ENCODE measurements at places on chromosomes 11 and 22. TPM values are rescaled to one million over a fixed set of nuclear protein-coding genes. Genes with fewer than 3 reads are reported as not detected.
A peak's percentile ranks its signal among the peaks of the same experiment; 100 is the strongest.

GRCh38 chr11:45354976-45355705, 69.0 kb upstream of the SYT13 start:
- peak; percentile 96 for DNase-seq

MYBPC3 gene
- total RNA-seq = 1.0 TPM

DNA sequence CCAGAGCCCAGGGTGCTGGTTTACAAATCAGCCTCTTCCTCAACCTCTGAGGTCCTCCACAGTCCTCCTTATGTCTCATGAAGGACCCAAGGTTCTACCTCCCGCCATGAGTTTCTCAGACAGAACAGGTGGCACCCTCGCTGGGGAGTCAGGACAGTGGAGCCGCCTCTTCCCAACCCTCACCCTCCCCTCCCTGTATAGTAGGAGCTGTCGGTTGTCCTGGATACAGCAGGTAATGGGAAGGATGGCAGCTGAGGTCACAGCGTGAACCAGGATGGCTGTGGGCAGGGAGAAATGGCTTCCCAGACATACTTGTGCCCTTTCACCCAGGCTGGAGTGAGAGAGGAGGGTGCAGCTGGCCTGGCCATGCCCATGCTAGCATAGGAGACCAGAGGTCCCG, 134.6 kb downstream of the CHST1 start:
- no peak for DNase-seq

- DNase-seq = no peak
Measured at GRCh38 chr11:73977856-73978519, 4.7 kb downstream of the UCP2 start.

APOL2 gene
- total RNA-seq = 36.3 TPM

DNA sequence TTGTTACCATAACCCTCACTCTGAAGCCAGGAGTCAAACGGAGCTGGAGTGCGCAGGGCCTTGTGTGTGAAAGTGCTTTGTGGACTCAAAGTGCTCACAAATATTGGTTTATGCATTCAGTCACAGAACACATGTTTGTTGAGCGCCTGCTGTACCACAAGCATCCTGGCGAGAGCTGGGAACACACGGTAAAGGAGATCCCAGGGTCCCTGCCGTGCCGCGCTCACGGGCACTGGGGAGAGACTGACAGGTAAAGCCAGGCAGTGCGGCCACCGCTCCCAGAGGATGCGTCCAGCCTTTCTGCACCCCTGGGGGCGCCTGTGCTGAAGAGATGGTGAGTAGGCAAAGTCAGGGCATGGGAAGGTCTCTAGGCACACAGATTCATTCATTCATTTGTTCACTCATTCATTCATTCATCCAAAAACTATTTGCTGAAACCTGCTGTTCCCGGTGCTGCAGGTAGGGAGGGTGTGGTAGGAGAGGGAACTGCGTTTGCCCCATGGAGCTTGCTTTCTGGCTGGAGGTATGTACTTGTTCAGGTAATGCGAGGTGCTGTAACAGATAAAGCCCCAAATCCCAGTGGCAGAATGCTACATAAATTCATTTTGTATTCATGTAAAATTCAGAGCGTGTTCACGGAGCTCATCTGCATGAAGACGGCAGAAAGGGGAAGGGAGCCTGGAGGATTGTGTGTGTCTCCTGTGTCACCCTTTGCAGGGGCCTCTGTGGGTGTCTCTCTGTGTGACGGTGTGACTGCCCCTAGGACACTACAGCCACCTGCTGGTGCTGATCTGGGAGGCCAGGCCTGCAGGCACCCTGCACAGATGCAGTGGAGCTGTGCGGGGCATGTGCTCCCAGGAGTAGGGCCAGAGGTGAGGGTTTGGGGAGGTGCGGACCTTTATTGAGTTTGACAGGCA, 167.0 kb upstream of the B3GAT1 start:
- DNase-seq = no peak

- DNase-seq = peak; percentile 66
Measured at GRCh38 chr11:1574238-1574932, 2.3 kb upstream of the DUSP8 start.

RAPSN gene
- not detected for total RNA-seq

- no peak for DNase-seq
Measured at GRCh38 chr11:78669249-78669648, 94.6 kb upstream of the NARS2 start.

CDHR5 gene
- not detected for total RNA-seq

MUC6 gene
- total RNA-seq = not detected

- no peak for DNase-seq
Measured at GRCh38 chr22:43314611-43315010, 28.6 kb downstream of the SCUBE1 start.

FIBIN gene
- 11.7 TPM for total RNA-seq

DNA sequence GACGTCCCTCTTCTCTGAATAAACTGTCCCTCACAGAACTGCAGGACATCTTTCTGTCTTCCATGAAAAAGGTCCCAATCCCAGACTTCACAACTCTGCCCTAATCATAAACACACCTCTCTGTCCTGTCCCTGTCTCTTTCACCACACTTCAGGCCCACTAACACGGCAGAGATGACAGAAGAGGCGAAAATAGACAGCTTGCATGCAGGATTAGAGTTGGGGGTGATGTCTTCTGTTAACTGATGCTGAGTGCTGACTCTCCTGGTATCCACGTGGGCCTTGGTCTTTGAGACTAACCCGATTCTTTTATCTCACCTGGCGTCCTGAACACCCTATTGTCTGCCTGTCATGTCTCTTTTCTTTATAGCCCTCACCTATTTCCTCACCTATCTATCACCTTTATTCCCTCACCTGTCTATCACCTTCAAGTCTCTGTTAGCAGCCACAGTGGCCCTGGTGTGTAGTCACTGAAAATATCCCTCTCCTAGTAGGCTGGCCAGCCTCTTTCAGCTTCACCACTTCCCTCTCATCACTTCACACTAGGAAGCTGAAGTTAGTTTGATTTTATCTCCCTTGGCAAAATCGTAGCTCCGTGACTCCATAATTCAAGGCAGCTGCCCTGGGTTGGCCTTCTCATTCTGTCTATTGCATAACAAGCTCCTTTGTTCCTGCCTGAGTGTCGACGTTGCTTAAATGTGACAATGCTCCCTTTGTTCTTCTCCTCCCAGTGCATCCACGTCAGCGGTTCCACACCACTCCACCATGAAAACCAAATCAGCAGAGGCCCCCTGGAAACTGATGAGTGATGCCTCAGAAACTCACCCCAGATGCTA, 30.6 kb upstream of the DRD2 start:
- peak; percentile 44 for DNase-seq

DNA sequence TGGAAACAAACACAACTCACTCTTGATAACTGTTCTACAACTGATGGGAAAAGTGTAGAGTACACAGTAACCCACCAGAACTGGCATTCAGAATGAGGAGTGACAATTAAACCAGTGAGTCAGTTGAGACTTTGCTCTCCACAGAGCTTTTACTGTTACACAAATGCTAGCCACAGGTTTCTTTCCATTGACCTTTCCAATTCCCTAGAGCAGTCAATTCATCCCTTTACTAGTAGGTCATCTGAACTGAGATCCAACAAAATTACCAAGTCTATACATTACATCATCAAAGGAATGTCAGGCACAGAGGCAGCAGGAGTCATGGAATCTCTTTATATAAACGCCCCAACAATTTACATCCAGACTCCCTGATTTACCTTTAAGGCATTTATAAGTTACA, 65.9 kb downstream of the PHF21A start:
- DNase-seq = no peak

GRCh38 chr11:76620489-76620888, 50.1 kb downstream of the LRRC32 start:
- DNase-seq = no peak

APOBEC3F gene
- total RNA-seq = 7.7 TPM

GRCh38 chr22:28837640-28838039, 37.3 kb upstream of the XBP1 start:
- DNase-seq = no peak

CHRNA10 gene
- 0.71 TPM for total RNA-seq

DNA sequence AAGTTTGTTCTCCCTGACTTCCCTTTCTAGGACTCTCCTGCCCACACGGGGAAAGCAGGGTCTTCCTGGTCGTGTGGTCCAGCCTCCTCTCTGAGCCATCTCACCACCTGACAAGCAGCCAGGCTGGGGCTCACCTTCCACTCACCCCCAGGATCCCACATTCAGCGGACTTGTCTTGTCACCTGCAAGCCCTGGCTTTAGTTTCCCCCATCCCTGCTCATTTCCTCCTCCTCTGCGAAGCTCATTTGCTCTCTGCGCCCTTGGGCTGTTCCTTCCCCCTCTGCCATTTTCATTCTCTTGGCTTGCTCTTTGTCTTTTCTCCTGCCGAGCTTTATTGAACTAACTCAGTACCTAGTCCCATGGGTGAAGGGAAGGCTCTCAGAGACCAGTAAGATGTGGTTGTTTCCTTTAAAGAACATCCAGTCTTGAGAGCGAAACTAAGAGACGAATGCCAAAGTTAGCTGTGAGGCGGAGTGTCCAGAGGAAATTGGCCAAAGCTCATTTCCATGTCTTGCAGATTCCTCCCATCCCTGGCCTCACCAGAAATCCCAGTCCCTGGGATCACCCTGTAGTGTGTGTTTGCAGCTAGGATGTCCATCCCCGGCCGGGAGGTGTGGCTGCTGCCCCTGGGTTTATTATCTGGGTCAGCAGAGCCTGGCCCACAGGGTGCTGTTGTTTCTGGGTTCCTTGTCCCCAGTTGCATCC, 2.0 kb downstream of the ST14 start:
- DNase-seq = no peak

DNA sequence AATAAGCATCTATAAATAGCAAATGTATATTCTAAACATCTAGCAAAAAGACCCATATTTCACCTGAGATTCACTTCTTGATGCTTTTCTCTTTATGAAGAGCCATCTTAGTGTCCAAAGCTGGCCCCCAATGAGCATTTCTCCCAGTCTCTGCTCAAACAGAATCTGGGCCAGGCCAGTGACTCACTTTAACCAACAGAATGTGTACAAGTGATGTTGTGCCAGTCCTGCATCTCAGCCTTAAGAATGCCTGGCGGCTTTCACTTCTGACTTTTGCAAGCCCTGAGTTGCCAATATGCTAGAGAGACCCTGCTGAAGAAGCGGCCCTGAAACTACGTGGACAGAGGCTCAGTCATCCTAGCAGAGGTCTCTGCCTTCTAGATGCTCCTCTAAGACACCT, 6.9 kb upstream of the COPB1 start:
- no peak for DNase-seq

OR56A1 gene
- not detected for total RNA-seq
